CD4-positive, alpha-beta memory T cell (primary cell): ENCODE measurements at places on chromosomes 16 and 17. TPM values are rescaled to one million over a fixed set of nuclear protein-coding genes. Genes with fewer than 3 reads are reported as not detected.

SLC16A6 gene
- 6.9 TPM for total RNA-seq

ASGR1 gene
- not detected for total RNA-seq

GPR142 gene
- not detected for total RNA-seq

INTS2 gene
- total RNA-seq, result 18.4 TPM

PLEKHH3 gene
- total RNA-seq, result 0.15 TPM

KRTAP1-5 gene
- not detected for total RNA-seq
